Activated CD4-positive, alpha-beta T cell treated with anti-CD3 and anti-CD28 coated beads for 36 hours (primary cell): ENCODE measurements at places on chromosomes 2 and 18.
A peak's percentile ranks its signal among the peaks of the same experiment; 100 is the strongest.

- H3K4me3 ChIP-seq = no peak overlapping the region
- no peaks in the 10 kb centered on the region for H3K27me3 ChIP-seq
- no peaks in the 10 kb centered on the region for H3K36me3 ChIP-seq
- no peak overlapping the region for H3K27ac ChIP-seq
- no peak for DNase-seq
- no peaks in the 10 kb centered on the region for H3K4me1 ChIP-seq
Measured at GRCh38 chr2:179749210-179749609, 112.2 kb downstream of the ZNF385B start.

DNA sequence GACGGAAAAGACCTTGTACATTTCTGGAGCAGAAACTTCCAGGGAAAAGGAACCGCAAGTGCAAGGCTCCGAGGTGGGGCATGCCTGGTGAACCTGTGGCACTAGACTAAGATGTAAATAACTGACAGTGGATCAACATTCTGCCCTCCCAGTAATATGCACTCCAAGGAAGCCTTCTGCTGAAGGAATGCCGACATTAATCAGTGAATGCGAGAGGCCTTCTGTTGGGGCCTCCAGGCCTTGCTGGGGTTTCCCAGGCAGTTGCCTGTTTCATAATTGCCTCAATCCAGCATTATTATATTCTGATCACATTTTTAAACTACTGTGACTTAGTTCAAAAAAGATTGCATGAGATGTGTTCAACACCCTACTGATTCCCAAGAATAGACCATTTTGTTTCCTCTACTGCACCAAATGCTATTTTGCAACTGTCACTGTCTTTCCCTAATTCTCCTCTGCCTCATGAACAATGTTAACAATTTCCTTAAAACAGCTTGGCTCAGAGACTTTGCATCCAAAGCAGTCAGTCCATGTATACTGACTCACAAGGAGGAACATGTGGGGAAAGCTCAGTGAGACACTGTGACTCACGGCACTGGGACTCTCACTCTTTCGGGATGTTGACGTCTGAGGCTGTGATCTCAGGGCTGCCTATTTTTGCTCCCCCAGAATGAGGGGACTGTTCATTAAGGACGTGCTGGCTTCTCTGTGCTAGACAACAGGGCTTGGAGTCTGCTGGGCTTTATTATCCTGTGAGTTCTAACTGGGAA lies 10.5 kb upstream of the DSG2 start:
- no peak for DNase-seq
- H3K4me1 ChIP-seq = peaks cover 9% of the 10 kb centered on the region
- H3K27me3 ChIP-seq = peaks cover 16% of the 10 kb centered on the region
- no peak overlapping the region for H3K4me3 ChIP-seq

DNA sequence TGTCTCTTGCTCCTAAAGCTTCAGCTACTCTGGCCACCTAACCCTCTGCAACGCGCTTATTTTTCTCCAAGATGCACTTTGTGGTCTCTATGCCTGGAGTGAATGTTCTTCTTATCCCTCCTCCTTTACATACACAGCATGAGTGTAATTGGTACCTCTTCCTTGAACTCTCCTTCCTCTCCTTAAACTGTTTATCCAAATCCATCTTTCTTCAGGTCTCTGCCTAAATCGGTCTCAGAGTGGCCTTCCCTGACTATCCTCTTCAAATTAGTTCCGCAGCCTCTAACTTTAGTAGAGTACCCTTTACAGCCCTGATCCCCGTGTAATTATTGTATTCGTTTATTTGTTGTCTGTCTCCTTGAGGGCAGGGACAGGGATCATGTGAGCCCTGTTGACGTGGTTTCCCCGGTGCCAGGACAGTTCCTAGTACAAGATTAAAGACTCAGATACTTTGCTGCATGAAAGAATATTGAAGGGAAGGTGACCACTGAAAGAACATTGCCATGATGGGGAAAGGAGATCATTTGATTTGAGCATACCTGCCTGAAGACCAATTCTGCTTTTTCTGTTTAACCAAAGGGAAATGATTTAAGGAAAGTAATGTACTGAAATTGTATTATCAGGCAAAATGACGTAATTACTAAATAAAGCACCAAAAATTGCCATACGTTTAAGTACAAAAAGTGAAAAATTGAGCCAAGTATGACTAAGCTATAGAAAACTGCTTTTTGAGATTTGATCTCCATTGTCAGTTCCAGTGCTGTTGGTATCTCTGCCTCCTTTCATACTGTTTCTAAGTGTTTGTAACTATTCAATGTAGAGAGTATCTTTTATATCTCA lies 1.2 kb downstream of the CNOT9 start:
- peak overlapping the region; percentile 96 for H3K4me3 ChIP-seq
- H3K36me3 ChIP-seq = peaks cover 62% of the 10 kb centered on the region
- H3K4me1 ChIP-seq = peaks cover 54% of the 10 kb centered on the region
- DNase-seq = peak; percentile 24
- H3K27ac ChIP-seq = peak overlapping the region; percentile 100

GRCh38 chr2:45316576-45317338 lies 294.3 kb downstream of the SRBD1 start:
- H3K4me1 ChIP-seq = no peaks in the 10 kb centered on the region
- H3K27ac ChIP-seq = no peak overlapping the region
- H3K4me3 ChIP-seq = no peak overlapping the region
- H3K27me3 ChIP-seq = peaks cover 4% of the 10 kb centered on the region
- DNase-seq = no peak

DNA sequence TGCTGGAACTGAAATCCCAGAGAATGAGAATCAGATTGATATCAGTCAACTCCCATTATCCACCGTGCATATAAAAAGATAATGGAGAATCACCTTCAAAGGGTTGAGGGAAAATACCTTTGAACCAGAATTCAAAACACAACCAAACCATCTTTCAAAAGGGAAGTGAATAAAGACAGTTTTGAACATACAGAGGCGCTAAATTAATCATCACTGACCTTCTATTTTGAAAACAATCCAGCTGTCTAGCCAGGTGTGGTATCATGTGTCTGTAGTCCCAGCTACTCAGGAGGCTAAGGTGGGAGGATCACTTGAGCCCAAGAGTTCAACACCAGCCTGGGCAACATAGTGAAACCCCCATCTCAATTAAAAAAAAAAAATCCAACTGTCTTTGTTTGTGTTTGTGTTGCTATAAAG lies 63.6 kb downstream of the TRABD2A start:
- no peak overlapping the region for H3K27ac ChIP-seq
- peak; percentile 36 for DNase-seq
- H3K36me3 ChIP-seq = peaks cover 9% of the 10 kb centered on the region
- H3K27me3 ChIP-seq = no peaks in the 10 kb centered on the region

DNA sequence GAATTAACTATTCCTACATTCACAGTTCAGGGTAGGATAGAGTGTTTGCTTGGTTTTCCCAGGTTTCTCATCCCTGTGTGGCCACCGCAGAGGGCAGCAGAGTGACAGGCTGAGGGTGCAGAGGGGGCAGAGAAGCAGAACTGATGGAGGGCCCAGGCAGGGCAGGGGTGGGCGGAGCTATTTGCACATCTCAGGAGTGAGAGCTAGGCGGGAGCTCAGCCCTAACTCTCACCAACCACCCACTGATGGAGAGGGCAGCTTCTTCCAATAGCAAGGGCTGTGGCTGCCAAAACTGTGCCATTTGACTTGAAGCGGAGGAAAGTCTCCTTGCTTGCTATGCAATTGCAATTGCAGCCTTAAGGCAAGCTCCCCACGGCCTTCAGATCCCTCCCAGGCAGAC lies 12.0 kb upstream of the DARS1 start:
- H3K27me3 ChIP-seq = no peaks in the 10 kb centered on the region
- peak; percentile 40 for DNase-seq
- no peak overlapping the region for H3K27ac ChIP-seq
- peaks cover 14% of the 10 kb centered on the region for H3K4me1 ChIP-seq
- peaks cover 6% of the 10 kb centered on the region for H3K36me3 ChIP-seq
